AG08396 (cell line): ENCODE measurements at places on chromosomes 2 and 18.

DNA sequence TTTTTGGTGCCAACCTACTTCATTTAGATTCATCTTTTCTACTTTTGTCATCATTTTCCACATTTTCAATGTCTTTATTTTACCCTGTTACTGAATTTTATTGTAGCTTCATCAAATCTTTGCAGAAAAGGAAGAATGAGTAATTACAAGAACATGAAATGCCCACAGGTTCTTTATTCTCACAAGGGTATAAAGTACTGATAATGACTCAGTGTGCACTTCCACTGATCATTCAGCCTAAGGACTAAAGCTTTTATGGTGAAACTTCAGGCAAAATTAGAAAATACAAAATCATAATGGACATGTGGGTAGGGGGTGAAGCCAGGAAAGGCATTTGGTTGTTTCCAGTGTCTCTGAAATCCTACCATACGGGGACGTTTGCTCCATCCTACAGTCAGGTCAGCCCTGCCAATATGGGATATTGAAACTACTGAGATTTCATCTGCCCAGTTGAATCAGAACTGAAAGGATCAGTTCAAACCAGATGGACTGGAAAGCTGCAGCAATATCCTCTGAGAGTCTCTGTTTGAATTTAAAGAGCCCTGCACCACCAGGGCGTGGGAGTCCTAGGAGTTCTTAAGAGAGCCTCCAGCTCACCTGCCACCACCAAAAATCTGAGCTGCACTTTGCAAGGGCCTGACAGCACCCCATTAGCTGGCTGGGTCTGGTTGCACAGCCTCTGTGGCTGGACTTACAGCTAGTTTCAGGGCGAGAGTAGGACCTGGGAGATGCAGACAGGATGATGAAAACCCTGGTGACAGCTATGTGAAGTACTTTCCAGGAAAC lies 390.4 kb downstream of the CMPK2 start:
- no peak for DNase-seq

- DNase-seq, result no peak
Measured at GRCh38 chr2:68231061-68231372, 21.3 kb downstream of the PPP3R1 start.

GRCh38 chr2:162092658-162093556 lies 18.9 kb upstream of the DPP4 start:
- DNase-seq, result peak; percentile 50

GRCh38 chr18:32550963-32551362 lies 80.3 kb upstream of the GAREM1 start:
- no peak for DNase-seq

DNA sequence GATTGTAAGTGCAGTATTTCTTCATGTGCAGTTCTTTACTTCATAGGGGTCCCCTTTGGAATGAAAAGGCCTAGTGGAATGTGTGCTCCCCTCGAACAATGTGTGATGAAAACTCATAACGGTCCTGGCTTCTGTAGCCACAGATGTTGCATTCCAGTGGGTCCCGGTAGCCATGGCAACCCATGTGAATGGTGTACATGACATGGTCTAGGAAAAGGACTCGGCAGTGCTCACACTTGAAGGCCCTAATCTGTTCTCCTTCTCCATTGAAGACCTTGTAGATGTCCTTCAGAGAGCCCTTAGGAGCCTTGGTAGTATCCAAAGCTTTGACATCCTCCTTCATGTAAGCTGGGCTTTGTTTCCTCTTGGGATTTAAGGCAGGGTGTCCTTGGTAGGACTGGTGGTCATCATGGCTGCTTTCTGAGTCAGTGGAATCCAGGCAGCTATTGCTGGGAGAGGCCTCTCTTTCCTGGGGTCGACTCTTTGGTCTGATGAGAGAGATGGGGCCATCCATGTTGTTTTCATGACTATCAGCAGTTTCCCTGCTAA lies 144.0 kb downstream of the IKZF2 start:
- no peak for DNase-seq

GRCh38 chr2:195312662-195313061 lies 344.4 kb upstream of the SLC39A10 start:
- no peak for DNase-seq

DNA sequence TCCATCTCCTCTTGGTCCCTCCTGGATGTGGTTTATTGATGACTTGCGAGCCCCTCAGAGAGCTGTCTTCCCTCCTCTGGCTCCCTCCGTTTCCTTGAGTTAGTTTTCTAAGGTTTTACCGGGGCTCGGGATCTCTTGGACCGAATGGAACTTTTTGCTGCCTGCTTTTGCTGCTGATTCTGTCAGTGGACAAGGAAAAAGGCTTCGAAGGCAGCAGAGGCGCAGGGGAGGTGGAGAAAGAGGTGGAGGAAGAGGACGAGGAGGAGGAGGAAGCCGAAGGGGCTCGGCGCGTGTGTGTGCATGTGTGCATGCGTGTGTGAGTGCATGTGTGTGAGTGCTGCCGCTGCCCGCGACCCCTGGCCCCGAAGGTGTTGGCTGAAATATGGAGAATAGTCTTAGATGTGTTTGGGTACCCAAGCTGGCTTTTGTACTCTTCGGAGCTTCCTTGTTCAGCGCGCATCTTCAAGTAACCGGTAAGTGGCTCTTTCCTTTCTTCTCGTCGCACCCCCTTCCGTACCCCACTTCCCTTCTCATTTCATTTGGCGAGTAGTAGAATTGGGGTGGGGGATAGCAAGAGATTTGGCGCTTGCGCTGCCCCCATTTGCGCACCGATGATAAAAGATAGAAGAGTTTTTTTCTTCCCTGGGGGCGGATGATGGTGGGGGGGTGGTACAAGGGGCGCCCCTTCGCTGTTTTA lies 557 bp downstream of the DCC start:
- no peak for DNase-seq

GRCh38 chr2:157193461-157193860 lies 64.0 kb upstream of the GALNT5 start:
- no peak for DNase-seq

- DNase-seq, result no peak
Measured at GRCh38 chr2:161166538-161167409, 6.5 kb downstream of the TANK start.

DNA sequence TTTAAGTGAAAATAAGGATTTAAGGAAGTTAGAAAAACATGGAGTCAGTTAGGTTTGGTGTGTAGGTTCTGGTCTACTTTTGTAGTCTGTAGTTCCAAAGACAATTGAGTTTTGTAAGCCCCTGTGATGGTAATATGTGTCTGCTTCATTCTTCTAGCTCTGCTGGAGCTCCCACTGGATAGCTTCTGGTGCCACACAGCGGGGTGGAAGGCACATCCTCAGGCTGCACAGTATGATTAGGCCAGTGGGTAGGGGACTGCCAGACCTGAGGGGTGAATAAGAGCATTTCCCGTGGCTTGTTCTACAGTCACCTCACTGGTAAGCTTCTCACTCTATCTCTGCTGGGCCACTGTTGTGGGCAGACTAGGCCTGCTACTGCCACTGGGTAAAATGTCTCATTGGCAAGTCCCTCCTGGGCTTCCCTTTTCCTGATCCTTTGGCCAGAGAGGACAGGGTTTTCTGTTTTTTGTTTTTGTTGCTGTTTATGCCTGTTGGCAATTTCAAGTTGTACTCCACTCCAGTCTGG lies 44.5 kb downstream of the TMEM131 start:
- DNase-seq, result no peak

- DNase-seq, result no peak
Measured at GRCh38 chr2:222176890-222177289, 121.9 kb downstream of the PAX3 start.

DNA sequence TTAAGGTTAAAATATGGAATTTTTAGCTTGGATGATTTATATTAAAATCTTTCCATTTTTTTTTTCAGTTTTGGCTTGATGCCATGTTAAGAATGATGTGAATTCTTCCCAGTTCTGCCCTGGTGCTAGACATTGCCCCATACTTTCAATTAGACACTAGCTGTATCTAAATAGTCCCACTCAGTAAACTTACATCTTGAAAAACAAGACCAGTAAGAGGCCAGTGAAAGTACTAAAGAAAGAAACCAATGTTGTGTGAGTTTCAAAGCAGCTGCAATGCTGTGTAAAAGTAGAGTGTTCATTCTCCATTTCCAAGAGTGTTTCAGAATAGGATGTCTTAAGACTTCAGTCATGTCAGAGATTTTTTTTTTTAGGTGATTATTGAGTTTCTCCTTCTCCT lies 40.0 kb upstream of the CYBRD1 start:
- no peak for DNase-seq

DNA sequence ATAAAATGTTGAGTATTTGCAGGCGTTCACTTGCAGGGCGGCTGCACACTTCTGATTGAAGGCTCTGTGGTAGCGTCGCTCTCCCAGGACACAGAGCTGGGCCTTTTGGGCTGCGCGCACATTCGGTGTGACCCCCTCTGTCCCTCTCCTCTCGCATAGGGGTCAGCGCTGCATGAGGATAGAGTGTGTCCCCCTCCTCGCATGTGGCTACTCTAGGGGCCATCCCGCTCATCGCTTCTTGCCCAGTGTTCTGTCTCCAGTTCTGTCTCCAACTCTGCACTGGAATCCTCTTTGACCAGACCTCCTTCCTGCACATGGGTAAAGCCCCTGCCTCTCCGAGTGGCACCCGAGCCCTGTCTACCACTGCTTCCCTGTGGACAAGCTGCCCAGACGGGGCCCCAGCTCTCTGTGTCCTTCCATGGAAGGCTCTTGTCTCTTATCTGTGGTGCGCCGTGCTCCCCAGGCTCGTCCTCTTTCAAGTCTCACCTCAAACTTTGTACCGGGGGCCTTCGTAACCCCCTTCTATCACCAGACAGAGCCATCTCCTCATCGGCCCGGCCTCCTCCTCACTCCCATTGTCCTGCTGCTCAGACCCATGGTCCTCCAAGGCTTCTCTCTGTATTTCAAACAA lies 278.0 kb upstream of the HDAC4 start:
- no peak for DNase-seq

GRCh38 chr2:218833023-218833609 lies 1.5 kb upstream of the PRKAG3 start:
- no peak for DNase-seq

GRCh38 chr2:147760984-147761383 lies 83.8 kb upstream of the ACVR2A start:
- no peak for DNase-seq

GRCh38 chr2:25672494-25673299 lies 680 bp downstream of the DTNB start:
- DNase-seq, result peak; percentile 48

DNA sequence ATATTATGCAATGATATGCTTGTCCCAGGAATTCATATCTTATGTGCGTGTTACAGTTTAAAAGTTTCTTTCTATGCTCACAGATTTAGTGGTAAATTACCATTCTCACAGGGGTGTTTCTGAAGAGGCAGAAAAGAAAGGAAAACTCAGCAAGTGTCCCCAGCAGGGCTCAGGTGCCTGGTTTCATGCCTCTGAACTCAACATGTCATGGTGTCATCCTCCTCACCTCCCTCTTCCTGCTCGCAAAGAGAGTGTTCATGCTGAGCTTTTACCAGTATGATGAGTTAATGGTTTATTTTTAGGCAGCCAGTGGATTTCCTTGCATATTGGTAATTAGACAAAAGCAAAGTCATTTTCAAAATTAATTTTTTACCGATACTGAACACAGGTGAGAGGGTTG lies 492.9 kb upstream of the ZEB2 start:
- no peak for DNase-seq

DNA sequence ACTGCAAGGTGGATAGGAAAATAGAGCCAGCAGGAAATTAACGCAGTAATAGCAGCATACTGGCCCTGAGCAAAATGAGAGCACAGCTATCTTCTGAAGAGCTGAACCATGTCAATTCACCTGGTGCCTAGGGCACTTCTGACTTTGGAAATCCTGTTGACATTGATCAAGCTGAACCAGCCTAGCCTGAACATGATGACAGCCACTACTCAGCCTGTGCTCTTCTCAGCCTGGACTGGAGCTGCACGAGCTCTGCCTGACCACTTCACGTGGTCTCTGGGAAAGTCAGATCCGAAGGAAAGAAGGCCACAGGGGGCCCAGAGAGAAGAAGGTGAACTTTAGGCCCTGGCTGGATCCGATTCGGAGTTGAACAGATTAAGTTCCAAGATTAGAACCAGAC lies 421.9 kb downstream of the LPIN1 start:
- DNase-seq, result no peak

DNA sequence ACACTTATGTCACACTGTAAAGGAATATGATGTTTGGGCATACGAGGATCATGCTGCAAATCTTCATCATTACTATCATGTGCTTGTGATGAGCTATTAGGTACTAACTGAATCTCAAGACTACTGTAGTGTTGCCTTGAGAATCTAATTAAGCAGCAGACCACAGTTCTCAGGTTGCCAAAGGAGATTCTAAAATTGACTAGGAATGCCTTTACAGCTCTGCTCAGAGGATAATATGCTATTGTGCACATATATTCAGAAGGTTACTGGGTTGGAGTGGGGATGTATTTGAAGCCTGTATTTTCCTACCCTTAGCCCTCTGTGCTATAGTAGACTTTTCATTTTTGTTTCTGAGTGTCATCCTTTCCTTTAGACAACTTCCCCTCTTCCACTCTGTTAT lies 175.1 kb downstream of the CDH19 start:
- DNase-seq, result no peak

DNA sequence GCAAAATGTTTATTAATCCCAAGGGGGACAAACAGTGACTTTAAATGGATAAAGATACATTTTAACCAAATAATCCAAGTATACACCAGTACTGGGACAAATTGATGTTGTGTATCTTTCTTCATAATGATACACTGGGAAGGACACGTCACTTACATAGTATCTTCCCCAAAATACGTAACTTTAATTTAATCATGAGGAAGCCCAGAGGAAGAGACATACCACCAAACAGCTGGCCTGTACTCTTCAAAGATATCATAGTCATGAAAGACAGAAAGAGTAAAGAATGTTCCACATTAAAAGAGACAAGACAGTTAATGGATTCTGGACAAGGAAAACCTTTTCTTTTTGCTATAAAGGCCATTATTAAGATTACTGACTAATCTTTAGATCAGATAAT lies 37.1 kb downstream of the AGFG1 start:
- no peak for DNase-seq

DNA sequence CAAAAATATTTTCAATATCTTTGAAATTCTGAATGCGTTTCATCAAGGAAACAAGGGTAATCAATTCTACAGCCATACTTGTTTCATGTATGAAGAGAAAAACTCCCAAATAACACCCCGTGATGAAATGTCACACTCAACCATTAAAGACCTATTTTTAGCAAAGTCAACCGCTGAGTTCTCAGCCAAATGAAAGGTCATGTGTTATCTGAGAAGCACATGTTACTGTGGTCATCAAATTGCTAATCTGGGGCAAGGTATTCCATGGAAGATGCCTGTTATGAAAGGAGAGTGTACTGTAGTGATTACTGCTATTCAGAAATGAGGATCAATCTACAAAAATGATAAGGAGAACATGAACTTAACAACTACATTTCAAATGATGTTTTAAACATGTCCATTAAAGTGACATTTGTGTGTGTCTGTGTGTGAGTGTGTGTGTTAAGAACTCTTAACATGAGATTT lies 126.7 kb downstream of the BCL2 start:
- no peak for DNase-seq

- no peak for DNase-seq
Measured at GRCh38 chr2:162706770-162707169, 131.8 kb downstream of the KCNH7 start.

DNA sequence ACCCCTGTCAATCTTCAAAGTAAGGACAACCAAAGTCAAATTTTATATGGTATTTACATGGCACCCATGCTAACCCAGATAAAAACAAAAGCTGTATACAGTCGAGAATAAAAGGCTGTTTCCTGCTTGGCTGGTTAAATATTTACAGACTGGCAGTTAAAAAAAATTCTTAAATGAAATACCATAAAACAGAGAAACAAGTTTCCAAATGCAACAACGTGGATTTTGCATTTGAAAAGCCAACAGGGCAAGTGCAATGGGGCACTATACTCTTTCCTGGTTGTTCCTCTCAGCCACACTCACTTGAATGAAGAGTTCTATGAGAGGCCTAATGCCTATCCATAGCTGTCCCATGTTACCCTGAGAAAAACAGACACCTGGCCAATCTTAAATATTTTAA lies 6.1 kb upstream of the NR4A2 start:
- no peak for DNase-seq
